CD4-positive, alpha-beta T cell treated with Interleukin-17A for 4 hours (primary cell): ENCODE measurements at places on chromosomes 3 and 15.

DNA sequence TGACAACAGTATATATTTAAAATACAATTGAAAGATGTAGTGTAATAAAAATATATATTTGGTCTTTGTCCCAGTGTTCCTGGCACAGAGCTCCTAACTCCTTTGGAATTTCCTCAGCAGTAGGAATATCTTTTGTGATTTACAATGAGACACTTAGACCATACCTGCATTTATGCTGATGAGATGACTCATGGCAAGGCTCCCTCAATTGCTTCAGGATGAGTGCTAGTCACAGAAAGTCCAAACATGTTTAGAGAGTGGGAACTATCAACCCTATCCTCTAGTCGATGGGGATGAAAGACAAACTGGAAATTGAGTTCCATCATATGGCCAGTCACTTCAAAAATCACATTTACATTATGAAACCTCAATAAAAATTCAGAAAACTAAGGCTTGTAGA lies 588.3 kb upstream of the LMCD1 start:
- no peak for DNase-seq

- no peak for DNase-seq
These were observed 4.6 kb downstream of the IGDCC3 start for GRCh38 chr15:65373163-65373651.

DNA sequence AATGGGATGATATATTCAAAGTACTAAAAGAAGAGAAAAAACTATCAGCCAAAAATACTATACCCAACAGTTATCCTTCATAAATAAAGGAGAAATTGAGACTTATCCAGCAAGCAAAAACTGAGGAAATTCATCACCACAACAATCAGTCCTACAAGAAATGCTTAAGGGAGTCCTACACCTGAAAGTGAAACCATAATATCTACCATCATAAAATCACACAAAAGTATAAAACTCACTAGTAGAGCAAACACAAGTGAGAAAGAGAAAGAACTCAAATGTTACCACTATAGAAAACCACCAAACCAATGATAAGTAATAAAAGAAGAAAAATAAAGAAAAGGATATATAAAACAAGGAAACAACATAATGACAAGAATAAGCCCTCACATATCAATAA lies 103.6 kb upstream of the NEO1 start:
- DNase-seq, result no peak

- no peak for DNase-seq
These were observed 27.7 kb downstream of the SACM1L start for GRCh38 chr3:45716790-45717336.

GRCh38 chr3:39605837-39606236 lies 138.4 kb downstream of the MOBP start:
- no peak for DNase-seq

GRCh38 chr15:26101443-26101842 lies 238.3 kb upstream of the ATP10A start:
- DNase-seq, result no peak

- DNase-seq, result no peak
These were observed 26.5 kb downstream of the EIF2AK4 start for GRCh38 chr15:39960411-39960810.

DNA sequence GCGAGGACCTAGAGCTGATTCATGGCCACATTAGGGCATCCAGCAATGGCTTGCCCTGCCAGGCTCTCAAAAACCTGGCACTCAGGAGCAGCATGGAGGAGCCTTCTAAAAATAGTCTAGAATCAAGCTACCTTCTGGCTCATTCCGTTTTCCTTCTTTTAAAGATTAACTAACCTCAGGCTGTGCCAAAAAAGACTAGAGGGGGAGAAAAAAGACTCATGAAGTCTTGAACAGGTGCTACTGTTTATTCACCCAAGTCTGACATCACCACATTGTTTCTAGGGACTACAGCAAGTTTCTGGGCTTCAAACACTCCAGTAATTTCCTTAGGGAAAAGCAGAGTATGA lies 125.8 kb downstream of the TNIK start:
- DNase-seq, result no peak

DNA sequence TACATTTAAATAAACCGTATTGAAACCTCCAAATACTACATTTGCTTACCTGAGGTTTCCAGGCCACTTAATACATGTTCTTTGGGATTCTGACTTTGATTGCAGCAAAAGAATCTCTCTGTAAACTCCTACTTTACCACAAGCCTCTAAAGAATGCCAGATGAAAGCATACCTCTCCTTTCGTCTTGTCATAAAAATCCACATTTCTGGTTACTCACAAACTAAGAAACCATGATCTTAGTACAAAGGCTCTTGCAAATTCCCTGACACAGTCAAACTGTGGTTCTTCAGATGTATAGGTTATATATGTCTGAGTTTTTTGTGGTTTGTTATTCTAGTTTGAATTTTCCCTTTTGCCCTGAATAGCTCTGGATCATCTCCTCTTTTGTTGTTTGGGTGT lies 188.4 kb downstream of the RAP2B start:
- no peak for DNase-seq

DNA sequence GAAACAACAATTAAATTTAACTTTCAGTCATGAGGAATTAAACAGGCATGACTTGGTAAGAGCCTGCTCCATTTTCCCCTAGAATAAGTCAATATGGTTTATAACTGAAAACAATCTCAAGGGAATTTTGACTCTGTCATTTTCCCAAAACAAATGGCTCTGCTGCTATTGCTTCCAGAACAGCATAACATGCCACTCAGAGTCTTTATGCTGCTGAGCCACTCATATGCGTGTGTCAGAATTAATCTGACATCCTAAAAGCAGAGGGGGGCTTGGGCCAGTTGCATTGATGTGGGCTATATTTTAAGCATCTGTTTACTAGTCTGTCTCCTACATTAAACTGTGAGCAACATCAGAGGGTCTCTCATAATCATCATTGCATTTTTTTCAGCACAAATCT lies 111.1 kb upstream of the ABI3BP start:
- DNase-seq, result no peak

DNA sequence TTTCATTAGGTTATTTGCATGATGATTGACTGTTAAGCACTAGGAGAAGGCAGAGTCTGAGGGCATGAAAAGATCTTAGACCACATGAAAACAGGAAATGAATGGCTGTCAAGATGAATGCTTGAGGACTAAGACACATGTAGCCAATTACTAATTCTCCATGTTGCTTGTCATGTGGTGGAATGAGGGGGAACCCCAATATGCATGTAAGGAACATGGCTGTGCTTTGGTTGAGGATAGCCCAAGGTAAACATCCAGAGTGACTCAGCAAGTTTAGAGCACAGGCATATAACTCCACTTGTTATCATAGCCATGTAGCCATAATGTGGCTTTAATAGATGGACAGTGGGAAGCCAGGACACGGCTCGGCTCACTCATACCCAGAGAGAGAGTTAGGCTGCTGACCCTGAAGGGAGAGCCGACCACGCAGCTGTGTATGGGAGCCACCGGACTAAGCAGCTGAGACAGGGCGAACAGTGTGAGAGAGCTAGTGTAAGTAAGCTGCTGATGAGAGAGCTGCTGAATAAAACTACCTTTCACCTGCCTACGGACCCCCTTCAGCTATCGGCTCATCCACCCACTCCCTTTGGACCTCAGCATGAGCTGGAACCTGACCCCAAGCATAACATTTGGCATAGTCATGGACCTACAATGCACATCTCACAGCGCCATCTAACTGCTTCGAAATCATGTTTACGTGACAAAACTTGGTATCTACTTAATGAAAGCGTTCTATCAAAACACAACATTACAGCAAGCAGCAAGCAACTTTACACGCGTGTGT lies 37.6 kb downstream of the ANO10 start:
- no peak for DNase-seq

GRCh38 chr3:55746808-55747413 lies 259.8 kb upstream of the WNT5A start:
- DNase-seq, result no peak

DNA sequence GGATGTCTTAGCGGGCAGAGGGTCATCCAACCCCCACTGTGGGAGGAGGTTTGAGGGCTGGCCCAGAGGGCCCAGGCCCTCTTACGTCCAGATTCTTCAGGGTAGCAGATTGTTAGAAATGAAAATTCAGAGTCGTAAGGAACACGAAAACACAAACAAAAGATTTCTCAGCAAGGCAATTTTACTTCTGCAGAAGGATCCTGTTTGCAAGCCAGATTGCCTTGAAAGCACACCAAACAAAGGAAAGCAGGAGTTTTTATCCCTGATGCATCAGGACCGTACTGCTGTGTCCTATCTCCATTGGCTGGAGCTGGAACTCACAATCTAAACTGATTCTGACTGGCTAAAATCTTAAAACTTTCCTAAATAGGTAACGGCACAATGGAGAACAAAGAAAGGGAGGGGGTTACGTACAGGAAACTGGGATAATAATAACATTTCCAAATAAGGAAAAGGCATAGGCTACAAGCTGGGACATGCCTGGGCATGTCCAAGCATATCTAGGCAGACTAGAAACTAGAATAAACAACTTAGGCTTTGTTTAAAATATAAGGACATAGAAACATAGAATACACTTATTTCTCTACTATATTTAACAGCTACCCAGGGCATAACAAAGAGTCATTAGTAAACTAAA lies 97.3 kb upstream of the C2CD4B start:
- no peak for DNase-seq

GRCh38 chr3:124800511-124801258 lies 70.4 kb downstream of the UMPS start:
- DNase-seq, result no peak

GRCh38 chr3:119035014-119035346 lies 334 bp upstream of the IGSF11 start:
- DNase-seq, result no peak

DNA sequence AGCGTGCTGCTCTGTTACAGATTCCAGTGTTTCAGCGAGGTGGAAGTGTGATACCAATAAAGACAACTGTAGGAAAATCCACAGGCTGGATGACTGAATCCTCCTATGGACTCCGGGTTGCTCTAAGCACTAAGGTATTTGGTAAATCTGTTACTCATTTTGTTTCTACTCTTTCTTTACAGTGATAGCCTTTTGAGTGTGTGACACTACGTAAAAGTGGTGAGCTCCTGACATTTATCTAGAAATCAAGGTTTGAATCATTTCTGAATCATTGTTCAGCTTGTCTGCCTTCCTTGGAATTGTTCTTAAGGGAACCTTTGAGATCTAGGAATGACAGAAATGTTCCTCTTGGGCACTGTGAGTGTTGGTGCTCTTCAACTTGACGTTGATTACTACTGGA lies 11.2 kb upstream of the CAPN3 start:
- DNase-seq, result no peak

GRCh38 chr3:72368331-72368975 lies 479.8 kb downstream of the SHQ1 start:
- no peak for DNase-seq

DNA sequence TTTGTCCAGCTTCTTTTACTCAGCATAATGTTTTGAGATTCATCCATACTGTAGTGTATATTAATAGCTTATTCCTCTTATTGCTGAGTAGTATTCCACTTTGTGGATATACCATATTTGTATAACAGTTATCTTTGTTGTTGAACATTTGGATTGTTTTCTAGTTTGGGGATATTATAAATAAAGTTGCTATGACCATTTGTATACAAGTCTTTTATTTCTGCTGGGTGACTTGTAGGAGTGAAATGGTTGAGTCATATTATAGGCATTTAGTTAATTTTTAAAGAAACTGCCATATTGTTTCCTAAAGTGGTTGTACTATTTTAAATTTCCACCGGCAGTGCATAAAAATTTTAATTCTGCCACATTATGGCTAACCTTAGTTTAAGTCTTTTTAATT lies 53.4 kb downstream of the RPL39L start:
- DNase-seq, result no peak

- DNase-seq, result no peak
These were observed 8.4 kb downstream of the ACOX2 start for GRCh38 chr3:58528629-58529028.

DNA sequence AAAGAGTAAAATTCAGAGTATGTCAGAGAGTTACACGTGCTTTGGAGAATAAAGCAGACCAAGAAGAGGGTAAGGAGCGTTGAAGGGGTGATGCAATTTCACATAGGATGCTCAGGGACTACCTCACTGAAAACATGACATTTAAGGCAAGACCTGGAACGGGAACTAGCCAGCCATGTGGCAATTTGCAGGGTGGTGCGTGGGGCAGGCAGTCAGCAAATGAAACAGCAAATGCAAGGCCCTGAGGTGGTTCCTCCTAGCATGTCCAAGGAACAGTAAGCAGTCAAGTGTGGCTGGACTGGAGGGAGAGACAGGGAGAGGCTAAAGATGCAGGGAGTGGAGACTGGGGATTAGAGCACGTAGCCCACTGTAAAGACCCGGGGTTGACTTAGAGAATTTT lies 146.1 kb upstream of the LPP start:
- DNase-seq, result no peak

GRCh38 chr3:1037631-1038030 lies 55.2 kb upstream of the CNTN6 start:
- no peak for DNase-seq

- no peak for DNase-seq
These were observed 89.5 kb downstream of the CTNNB1 start for GRCh38 chr3:41288785-41289184.

DNA sequence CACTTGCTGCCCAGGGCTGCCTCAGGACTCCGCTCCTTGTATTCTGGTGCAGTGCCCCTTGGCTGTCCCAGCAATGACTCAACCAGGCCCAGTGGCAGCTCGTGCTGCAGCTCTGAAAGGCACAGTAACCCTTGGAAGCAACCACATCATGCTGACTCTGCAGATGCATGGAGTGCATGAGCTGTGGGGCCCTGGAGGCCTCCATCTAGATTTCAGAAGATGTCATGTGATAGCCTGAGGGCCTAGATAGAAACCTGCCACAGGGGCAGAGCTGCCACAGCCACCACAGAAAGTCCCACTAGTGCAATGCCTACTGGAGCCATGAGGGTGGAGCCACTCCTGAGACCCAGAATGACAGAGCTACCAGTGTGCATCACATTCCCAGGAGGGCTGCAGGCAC lies 117.1 kb upstream of the SMAD3 start:
- no peak for DNase-seq

DNA sequence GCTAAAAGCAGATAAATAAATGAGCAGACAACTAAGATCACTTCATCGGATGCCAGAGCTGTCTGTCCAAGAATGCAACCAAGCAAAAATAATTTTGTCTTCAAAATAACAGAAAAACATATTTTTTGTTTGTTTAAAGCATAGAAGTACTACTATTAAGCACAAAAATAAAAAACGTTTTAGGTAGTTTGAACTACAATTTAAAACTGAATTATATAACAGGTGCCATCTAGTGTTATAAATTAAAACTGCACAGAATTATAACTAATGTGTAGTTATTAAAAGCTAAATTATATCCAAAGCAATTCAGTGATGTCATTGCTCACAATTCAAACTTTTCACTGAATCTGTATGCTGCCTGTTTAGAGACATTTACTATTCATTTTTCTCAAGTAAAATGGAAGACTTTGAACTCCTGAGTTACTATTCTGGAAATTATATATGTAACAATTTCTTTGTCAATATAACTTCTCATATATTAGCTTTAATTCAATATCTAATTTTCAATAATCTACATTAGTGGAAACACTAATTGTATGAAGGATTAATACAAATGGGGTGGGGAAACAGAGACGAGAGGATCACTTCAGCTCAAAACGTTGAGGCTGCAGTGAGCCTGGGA lies 29.5 kb downstream of the LINS1 start:
- no peak for DNase-seq

- no peak for DNase-seq
These were observed 24.0 kb downstream of the THSD4 start for GRCh38 chr15:71139241-71139640.
